Adrenal gland (tissue), 19 donors: ENCODE measurements at places on chromosomes 1 and 21. TPM values are rescaled to one million over a fixed set of nuclear protein-coding genes. Genes with fewer than 3 reads are reported as not detected.

Gene GJA4
- 4.8 TPM for polyA plus RNA-seq

Gene TMPRSS15
- not detected for polyA plus RNA-seq

Gene IFNLR1
- 2.7 TPM for polyA plus RNA-seq

Gene LMX1A
- polyA plus RNA-seq: not detected

Gene RHBDL2
- polyA plus RNA-seq: 0.35 TPM

Gene AADACL4
- 0.10 TPM for polyA plus RNA-seq

Gene HCRTR1
- 3.5 TPM for polyA plus RNA-seq

Gene LENEP
- not detected for polyA plus RNA-seq

Gene PLA2G2C
- not detected for polyA plus RNA-seq

Gene TBX15
- 0.27 TPM for polyA plus RNA-seq

Gene TNFRSF1B
- polyA plus RNA-seq: 7.7 TPM

Gene TINAGL1
- 22.7 TPM for polyA plus RNA-seq

Gene BECN2
- polyA plus RNA-seq: not detected

Gene PRELP
- polyA plus RNA-seq: 9.7 TPM

Gene CCDC190
- not detected for polyA plus RNA-seq

Gene CLDN17
- not detected for polyA plus RNA-seq

Gene CHI3L2
- polyA plus RNA-seq: 2.7 TPM

Gene RGS4
- 11.7 TPM for polyA plus RNA-seq

Gene ATPAF1
- polyA plus RNA-seq: 183 TPM

Gene NIBAN1
- 7.2 TPM for polyA plus RNA-seq

Gene FCRL1
- polyA plus RNA-seq: not detected

Gene LSM10
- polyA plus RNA-seq: 48.7 TPM

Gene AVPR1B
- not detected for polyA plus RNA-seq

Gene FCRL2
- 0.08 TPM for polyA plus RNA-seq

Gene ETNK2
- polyA plus RNA-seq: 4.1 TPM

Gene CYP2J2
- polyA plus RNA-seq: 0.32 TPM

Gene BTG3
- polyA plus RNA-seq: 31.3 TPM

Gene PHACTR4
- polyA plus RNA-seq: 44.8 TPM

Gene GLMN
- 7.6 TPM for polyA plus RNA-seq

Gene TMEM52
- 20.9 TPM for polyA plus RNA-seq

Gene SYNJ1
- polyA plus RNA-seq: 5.0 TPM

Gene WDR64
- not detected for polyA plus RNA-seq

Gene GNAT2
- not detected for polyA plus RNA-seq

Gene DPT
- 13.4 TPM for polyA plus RNA-seq

Gene SMPDL3B
- polyA plus RNA-seq: 0.26 TPM

Gene ZMYND12
- 2.7 TPM for polyA plus RNA-seq

Gene AADACL3
- not detected for polyA plus RNA-seq

Gene PLPPR4
- 0.37 TPM for polyA plus RNA-seq

Gene ST6GALNAC3
- 1.4 TPM for polyA plus RNA-seq

Gene BROX
- polyA plus RNA-seq: 17.8 TPM

Gene HSPG2
- polyA plus RNA-seq: 38.7 TPM
